ENCODE measurements at places on chromosomes 3 and 15.

DNA sequence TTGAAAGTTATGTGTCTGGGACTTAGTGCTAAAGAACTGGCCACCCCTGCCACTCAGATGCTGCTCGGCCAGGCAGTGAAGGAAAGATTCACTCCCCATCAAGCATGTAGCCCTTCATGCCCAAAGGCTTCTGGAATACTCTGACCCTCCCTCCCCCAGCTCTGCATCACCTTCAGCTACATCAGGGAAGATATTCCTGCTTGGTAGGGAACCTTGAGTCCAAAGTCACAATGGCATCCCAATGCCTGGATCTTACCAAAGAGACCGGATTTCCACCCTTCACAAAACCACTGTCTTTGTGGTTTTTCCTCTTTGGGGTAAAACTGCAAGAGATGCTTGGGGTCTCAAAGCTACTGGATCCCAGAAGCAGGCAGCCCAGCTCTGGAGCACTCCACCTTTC is 18.2 kb upstream of the BCL2A1 start:
- DNase-seq: no peak

- no peak for DNase-seq
Observed at GRCh38 chr15:67208396-67208795, 46.1 kb downstream of the AAGAB start.

DNA sequence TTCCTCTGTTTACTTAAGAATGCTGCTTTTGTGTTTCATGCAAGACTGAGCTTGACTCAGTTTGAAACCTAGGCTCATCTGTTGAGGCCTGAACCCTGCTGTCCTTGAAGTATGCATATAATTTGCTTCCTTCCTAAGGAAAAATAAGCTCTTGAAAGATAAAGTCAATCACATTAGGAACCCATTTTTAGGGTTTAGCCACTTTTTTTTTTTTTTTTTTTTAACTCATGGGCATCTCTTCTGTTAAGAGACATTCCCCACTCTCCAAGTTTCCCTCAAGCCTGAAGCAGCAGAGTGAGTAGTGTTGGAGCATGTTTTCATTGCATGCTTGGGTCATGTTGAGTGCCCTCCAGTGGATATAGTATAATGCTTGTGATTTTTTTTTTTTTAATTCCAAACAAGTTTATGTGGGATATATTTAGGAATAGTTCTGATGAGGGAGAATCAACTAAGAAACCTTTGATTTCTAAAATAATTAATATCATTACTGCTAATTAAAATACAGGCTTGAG is 3.6 kb downstream of the CTNNB1 start:
- DNase-seq: no peak

GRCh38 chr15:40347559-40348473 is 3.0 kb upstream of the PHGR1 start:
- DNase-seq: no peak

DNA sequence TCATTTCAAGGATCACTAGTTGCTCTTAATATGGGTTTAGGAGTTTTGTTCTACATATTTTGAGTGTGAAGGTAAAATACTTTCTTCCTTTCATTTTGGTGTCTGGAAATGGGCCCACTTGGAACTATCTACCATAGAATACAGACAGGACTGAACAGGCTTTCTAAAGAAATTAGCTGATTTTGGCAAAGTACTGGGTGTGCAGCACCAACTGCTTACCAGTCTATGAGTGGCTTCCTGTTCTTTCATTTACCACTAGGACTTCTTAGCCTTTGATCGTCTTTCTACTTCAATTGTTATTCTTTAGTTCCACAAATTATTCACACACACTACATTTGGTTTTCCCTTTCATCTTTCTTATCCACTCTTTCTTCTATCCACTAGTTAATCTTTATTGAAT is 1196.3 kb downstream of the ROBO1 start:
- no peak for DNase-seq

DNA sequence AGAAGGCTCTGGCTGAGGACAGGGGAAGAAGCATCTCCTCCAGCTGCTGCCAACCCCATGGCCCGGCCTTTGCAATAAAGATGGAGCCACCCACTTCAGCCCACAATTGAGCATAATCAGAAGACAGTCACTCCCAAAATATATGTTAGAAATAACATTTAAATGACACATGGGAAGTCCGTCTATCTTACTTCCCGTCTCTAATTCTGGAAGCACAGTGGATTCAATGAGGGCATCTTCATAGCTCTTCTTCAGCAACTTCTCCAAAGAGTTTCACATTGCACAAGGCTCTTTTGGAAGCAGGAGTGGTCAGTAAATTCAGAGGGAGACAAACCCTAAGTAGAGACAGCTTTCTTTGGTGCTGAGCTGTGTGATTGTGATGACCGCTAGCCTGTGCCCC is 67.0 kb upstream of the SEC61A1 start:
- DNase-seq: no peak

DNA sequence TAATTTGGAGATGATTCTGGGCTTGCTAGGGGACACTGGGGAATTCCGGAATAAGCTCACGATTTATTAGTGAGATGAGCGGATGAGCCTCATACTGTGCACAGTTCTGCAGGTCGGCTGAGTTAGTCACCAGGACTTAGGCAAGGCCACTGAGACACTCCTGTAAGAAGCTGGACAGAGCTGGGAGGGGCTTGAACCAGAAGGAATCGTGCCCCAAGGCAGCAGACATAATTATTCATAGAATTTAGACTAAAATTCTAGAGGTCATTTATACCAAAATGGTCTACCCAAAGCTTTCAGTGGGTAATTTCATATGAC is 121.4 kb downstream of the VGLL4 start:
- no peak for DNase-seq

DNA sequence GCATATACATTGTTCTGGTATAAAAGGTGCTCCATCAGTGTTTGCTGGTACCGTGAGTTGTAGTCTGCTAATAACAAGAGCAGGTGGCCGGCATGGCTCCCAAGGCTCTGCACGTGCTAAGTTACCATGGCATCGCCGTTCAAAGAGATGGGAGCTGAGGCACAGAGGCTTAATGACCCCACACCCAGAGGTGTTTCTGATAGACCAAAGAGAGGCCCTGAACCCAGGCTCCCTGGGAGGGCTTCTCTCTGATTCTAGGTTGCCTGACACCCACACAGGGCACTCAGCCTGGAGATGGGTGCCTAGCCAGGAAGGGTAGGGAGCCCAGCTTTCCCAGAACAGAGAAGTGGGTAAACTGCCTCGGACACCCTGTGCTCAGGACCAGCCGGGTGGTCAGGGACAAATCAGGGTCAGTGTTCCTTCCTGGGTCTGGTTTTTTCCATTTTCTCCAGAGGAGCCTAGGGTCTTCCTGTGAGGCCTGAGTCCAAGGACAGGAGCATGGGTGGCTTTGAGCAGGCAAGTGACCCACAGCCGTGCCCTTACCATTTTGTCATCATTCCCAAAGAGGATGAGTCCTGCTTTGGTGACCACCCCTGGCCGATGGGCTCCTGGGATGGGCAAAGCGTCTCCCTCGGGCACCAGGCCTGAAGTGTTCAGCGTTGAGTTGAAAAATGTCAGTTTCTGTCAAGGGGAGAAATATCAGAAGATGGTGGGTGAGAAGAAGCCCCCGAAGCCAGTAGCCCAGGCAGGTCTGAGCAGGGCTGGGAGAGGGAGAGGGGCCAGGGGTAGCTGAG is 27.3 kb downstream of the ALDH1L1 start:
- DNase-seq: no peak

GRCh38 chr3:10602769-10603768 is 97.7 kb upstream of the ATP2B2 start:
- DNase-seq: no peak

DNA sequence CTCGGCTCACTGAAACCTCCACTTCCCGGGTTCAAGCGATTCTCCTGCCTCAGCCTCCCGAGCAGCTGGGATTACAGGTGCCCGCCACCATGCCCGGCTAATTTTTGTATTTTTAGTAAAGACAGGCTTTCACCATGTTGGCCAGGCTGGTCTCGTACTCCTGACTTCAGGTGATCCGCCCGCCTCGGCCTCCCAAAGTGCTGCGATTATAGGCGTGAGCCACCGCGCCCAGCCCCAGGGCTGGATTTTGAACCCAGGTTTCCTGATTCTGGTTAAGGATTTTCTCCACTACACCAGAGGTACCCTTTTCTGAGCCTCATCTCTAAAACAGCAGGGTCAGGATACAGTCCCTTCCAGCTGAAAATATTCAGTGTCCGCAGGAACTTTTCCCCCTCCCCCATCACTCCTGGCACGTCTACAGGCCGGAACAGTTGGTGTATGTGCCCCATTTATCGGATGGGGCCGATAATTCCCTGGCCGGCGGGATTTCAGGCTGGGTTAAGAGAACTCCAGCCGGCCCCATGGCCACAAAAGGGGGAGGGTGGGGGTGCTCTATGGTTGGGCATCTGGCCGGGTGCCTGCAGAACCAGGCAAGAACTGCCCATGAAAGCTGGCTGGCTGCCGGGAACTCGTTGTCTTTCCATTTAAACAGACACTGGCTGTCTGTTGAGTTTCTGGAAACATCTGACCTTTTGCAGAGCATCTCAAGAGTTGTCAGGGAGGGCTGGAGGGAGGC is 26.8 kb upstream of the SEMA4B start:
- peak; percentile 93 for DNase-seq

- DNase-seq: no peak
Observed at GRCh38 chr3:189839576-189839975, 208.4 kb downstream of the TP63 start.

DNA sequence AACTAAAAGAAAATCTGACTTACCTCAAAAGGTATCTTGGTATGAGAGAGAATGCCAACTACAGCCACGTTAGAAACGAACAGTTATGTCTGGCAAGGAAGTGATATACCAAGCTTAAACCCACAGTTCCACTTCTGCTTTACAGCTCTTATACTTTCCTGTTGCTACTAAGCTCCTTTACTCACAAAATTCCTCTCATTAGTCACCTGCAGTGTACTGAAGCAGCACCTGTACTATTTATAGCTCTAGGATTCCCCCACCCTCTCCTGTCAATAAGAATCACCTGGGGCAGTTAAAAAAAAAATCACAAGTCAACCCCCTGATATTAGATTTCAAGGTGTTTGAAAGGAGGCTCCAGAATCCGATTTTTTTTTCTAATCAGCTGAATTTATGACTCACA is 2.9 kb upstream of the TMEM266 start:
- DNase-seq: no peak

- DNase-seq: no peak
Observed at GRCh38 chr15:85453144-85453872, 72.9 kb downstream of the AKAP13 start.

DNA sequence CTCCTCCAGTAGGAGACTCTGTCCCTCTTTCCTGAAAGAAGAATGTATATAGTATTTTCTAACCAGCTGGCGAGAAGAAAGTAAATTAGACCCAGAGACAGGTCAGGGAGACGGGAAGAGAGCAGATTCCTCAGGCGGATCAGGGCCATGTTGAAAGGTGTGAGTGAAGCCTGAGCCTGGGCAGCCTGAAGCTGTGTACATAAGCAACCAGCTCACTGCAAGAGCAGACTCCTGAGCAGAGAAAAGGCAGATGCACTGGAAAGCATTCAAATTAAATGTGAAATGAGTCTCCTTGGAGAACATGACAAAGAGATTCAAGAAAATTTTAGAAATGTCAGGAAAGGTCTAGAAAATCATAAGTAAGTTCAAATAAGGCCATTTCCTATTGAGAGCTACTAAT is 165.8 kb downstream of the GOLIM4 start:
- DNase-seq: no peak

DNA sequence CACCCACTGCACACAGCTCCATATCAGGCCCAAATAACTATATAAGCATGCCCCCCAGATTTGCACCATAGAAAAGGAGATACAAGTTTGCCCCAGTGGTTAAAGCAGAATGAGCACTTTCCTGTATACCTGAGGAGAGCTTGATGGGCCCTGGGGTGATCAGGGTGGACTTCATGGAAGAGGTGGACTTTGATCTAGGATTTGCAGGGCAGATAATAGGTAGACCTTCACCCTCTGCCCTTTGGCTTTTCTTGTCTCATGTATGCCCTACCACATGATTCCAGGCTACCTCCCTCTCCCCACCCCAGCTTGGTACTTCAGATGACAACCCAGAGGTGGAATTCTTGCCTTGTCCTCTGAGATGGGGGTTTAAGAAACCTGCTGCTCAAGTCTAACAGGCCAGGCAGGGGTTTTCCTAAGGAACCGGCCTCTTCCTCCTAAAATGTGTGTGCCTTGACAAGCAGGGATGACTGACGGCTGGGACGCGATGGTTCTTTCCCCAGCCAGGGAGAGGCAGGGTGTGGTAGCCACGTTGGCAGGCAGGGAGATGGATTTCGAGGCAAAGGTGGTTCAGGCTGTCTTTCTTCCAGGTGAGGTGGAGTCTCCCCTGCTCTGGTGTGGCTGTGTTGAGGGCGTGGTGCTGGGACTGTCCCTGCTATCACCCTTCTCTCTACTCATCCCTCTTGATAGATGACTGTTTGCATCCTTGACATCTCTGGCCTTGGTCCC is 6.6 kb upstream of the RHCG start:
- DNase-seq: no peak

- DNase-seq: no peak
Observed at GRCh38 chr3:65689436-65689835, 349.3 kb downstream of the MAGI1 start.

DNA sequence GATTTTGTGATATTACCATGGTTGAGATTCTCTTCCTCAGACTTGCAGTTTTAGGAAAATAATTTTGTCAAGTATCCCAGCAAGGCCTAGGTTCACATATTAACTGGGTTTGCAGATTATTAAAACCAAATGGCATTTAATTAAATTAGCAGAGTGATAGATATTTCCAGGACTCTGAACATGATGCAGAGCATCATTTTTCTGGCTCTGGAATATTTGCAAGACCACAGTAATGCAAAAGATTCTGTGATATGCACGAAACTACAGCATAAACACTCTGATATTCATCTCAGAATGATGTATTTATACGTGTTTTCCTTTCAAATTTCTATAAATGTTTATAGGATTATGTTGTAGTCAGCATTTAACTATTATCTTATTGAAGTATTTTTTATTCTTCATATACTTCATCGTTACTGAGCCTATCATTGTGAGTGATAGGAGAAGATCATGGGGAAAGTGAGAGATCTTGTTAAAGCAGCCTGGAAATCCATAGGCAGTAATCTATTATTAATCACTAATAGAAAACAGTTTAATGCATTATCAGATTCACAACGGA is 1245.6 kb downstream of the OTOL1 start:
- DNase-seq: no peak

- peak; percentile 28 for DNase-seq
Observed at GRCh38 chr3:161415506-161416231, 44.4 kb upstream of the SPTSSB start.

DNA sequence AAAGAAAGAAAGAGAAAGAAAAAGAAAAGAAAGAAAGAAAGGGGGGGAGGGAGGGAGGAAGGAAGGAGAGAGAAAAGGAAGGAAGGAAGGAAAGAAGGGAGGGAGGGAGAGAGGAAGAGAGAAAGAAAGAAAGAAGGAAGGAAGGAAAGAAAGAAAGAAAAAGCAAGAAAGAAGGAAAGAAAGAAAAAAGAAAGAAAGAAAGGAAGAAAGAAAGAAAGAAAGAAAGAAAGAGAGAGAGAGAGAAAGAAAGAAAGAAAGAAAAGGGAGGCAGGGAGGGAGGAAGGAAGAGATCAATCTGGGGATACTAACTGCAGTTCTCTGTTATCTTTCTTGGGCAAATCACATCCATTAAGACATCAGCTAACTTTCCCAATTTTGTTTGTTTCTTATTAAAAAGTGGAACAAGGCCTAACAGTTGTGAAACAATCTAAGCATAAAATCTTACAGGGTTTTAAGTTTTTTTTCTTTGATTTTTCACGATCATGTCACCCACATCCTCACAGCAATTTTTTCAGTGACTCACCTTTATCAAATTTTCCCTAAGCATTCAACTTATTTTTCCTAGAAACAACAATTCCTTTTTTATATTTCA is 36.8 kb downstream of the TBC1D2B start:
- no peak for DNase-seq

- peak; percentile 54 for DNase-seq
Observed at GRCh38 chr15:91627473-91628278, 225.8 kb upstream of the SLCO3A1 start.

- no peak for DNase-seq
Observed at GRCh38 chr3:25768851-25769250, 14.4 kb downstream of the NGLY1 start.
